ENCODE measurements at places on chromosomes 1 and 21.

- DNase-seq, result no peak
Observed at GRCh38 chr1:51960262-51960661, 30.2 kb downstream of the RAB3B start.

- no peak for DNase-seq
Observed at GRCh38 chr1:8988618-8988967, 37.6 kb downstream of the SLC2A7 start.

GRCh38 chr1:236181059-236181458, 38.7 kb downstream of the GPR137B start:
- DNase-seq, result no peak

GRCh38 chr1:162970021-162970420, 99.1 kb upstream of the RGS4 start:
- DNase-seq, result no peak

- DNase-seq, result no peak
Observed at GRCh38 chr1:184801503-184801902, 46.8 kb upstream of the EDEM3 start.

DNA sequence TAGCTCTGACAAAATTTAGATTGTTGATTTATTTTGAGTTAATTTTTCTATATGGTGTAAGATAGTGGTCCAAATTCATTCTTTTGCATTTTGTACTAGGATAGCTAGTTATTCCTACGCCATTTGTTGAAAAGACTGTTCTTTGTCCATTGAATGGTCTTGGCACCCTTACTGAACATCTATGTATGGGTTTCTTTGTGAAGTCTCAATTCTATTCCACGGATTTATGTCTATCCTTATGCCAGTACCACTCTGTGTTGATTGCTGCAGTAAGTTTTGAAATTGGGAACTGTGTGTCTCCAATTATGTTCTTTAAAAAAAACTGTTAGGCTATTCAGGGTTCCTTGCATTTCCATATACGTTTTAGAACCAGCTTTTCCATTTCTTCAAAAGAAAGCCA, 145.7 kb downstream of the ZNF644 start:
- no peak for DNase-seq

GRCh38 chr1:155253208-155253607, 2.1 kb downstream of the ENTREP3 start:
- no peak for DNase-seq

- no peak for DNase-seq
Observed at GRCh38 chr1:18018366-18018765, 89.2 kb upstream of the IGSF21 start.

DNA sequence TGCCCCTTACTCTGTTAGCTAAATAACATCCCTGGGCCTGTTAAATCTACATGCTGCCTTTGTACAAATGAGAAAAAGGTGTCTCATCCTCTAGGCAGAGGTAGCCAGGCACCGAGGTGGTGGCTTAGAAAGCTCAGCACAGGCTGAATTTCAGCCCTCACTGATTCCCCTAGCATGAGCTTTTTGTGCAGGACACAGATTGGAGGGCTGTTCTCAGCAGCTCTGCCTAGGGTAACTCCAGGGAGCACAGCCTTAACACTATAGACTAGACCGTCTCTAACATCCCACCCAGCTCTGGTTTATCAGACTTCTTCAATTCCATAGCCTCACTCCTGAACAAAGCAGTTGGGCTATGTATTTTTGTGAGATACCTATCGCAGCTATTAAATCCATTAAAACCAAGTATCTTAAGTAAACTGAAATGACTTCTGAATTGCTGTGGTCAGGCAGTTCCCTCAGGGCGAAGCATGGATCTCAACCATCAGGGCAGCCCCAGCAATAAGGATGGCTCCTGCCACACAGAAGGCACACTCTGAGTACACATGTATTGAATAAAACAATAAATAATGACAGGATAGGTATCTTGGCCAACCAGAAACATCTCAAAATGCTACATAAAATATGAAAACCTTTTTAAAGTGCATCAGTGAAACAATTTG, 14.8 kb downstream of the S100A6 start:
- DNase-seq, result no peak

- DNase-seq, result no peak
Observed at GRCh38 chr1:65108025-65108642, 39.9 kb upstream of the AK4 start.

DNA sequence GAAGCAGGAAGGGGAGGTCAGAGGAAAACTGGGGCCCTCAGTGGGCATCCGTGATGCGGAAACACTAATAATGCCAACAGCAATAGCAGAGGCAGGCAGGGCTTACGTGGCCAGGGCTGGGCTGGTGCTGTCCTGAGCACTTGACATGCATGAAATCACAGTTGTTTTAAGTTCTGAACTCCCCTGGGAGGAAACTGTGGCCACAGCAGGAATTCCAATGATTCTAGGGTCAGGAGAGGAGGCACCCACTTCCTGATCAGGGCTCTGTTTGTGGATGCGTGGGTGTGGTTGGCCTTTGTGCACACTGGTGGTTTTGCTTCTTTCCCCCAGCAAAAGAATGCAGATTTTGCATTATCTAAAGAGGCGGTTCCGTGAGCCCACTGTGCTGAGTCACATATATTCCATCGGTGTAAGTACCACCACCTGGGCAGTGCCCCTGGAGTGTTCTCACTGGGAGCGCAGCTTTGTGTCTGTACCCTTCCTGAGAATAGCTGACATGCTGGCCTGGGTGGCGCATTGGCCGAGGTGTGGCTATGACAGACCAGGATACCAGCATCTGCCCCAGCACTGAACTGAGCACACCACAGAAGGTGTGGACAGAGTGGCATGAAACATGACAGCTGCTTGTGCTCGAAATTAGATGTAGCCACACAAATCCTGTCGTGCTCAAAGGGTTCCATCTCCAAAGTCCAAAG, 71.0 kb downstream of the PDE9A start:
- DNase-seq, result no peak

- no peak for DNase-seq
Observed at GRCh38 chr1:178871551-178872320, 859 bp upstream of the ANGPTL1 start.

DNA sequence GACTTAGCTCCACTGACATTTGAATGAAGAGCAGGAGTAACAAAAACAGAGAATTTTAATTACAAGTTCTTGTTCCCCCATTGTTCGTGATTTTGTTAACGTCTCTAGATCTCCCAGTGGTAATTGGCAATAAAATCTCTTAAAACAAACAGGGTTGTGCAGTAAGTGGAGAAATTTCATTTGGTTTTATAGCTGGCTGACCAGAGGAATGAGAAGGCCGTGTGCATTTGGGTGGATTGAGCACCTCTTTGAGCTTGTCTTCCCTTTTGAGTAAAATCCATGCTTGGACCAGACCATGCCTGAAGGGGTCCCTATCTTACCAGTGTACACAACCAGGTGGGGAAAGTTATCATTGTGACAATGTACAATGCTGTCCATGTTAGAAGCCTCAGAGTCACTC, 137.8 kb downstream of the HIVEP3 start:
- no peak for DNase-seq

DNA sequence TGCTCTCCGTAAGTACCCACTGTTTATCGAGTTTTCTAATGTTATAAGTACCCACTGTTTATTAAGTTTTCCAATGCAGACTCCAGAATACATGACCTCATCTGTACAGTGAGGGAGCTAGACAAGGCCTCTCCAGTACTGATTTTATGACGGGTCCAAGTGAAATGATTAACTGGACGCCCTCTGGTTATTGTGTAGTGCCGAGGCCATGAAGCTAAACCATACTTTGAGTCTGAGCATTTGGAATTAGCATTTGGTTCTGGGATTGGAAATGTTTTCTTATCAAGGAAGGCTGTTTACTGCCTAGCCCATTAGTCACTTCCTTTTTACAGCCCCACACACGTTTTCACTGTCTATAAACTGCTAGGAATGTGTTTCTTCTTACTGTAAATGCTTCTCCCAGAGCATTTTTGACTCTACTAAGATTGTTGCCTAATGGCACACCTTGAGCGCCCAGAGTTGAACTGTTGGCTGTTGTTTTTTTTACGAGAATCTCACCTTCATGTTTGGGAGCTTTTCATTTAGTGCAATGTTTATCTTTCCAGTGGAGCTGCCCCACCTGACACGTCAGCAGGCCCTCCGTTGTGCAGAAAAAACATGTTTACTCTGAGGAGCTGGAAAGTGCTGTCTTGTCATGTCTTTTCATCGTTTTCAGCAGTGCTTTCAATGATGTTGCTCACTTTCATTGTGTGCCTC, 26.9 kb downstream of the SPATA46 start:
- DNase-seq, result no peak

GRCh38 chr1:115840605-115841460, at the start of gene NHLH2:
NHLH2 (minus strand) TSS chr1:115841126; CDS start chr1:115838372, 2,754 bp downstream.
- peak; percentile 7 for DNase-seq

DNA sequence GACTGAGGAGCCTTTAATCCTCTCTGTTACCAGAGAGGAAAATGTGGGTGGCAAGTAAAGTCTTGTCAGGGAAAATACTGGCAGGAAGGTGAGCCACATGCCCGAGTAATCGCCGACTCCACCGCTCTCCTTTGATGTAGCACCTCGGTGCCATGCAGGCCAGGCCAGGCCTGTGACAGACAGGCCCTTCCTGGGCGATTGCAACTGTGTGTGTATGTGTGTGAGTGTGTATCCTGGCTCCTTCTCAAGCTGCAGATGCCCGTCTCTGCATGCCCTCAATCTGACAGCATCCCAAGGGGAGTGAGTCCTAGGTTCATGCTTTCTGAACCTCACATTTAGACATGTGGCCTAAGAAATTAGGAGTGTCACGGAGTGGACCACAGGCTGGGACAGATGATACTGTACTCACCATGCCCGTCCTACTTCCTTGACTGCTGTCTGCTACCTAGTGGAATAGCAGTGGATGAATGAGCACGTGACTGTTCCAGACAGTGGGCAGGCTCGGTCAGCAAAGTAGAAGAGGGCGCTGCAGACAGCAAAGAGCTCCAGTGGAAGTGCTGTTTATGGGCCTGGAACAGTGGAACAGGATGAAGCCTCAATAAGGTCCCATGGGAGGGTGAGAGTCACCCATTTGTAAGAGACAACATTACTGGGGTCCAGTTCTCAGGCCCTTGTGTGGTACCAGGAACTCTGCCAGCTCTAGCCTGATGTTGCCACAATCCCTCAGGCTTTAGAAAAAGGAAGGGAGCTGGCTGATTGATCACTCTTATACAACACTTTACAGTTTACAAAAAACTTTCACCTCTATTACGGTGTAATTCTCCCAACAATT, 25.3 kb downstream of the SERTAD4 start:
- DNase-seq, result no peak

DNA sequence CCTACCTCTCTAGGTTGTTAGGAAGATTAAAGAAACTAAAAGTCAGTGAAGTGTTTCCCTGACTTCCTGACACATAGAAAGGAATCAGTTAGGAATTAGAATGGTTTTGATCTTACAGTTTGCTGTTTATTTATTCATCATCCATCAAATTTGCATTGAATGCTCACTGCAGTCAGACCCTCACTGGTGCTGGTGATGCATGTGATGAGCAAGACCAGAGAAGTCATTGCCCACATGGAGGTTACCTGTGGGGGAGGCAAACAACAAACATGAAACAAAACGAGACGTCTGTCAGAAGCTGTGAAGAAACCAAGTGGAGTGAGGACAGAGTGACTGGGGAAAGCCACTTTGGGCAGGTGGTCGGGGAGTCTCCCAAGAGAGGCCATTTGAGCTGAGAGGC, 6.4 kb downstream of the CTPS1 start:
- DNase-seq, result no peak

DNA sequence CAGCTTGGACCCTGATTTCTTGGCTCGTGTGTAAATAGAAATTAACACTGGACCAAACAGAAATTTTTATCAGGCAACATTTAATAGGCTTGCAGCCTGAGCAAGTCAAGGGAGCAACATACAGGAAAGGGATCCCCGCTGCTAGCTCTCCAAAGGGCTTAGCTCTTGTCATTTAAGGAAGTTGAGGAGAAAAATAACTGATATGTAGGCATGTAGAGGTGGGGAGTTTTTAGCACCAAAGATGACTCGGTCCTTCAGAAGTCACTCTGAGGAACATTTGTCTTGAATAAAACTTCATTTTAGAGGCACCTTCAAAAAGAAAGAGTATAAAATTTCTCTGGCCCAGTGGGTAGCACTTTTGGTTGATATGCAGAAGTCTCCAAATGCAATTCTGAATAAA, 27.1 kb downstream of the GBP2 start:
- no peak for DNase-seq

- DNase-seq, result no peak
Observed at GRCh38 chr1:230487773-230488428, 61.8 kb upstream of the PGBD5 start.

DNA sequence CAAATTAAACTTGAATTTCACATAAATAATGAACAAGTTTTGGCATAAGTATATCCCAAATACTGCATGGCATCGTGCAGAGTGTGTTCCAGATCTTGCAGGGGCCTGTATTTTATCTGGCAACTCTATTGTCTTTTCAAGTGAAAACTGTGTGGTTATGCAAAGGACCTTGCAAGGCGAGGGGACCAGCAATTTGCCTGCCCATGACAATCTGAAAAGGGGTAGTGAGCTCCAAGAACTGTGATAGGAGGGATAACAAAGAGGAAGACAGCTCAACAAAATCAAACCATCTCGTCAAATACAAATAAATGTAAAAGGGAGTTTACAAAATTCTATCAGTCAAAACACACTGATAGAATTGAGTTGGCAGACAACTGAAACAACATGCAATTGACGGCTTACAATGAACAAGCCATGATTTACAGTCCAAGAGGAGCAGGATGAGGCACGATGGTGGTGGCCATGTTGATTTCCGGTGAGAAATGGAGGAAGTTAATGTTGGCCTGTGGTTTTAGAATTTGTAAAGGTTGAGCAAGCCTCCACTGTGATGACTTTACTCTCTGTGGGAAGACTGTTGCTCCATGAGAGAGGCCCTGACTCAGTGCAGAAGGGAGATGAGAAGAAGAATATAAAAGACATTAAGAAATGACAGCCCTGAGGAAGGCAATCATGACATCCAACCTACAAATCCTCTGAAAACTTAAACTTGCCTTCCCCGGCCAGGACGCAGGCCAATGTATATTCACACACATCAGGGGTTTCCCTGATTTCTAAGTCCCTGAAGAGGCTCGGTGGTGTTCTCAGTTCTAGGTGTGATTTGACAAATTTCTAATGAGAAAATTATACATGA, 132.2 kb downstream of the ADSS2 start:
- DNase-seq, result peak; percentile 83

GRCh38 chr1:44289530-44289929, 65.5 kb downstream of the ERI3 start:
- DNase-seq, result no peak

DNA sequence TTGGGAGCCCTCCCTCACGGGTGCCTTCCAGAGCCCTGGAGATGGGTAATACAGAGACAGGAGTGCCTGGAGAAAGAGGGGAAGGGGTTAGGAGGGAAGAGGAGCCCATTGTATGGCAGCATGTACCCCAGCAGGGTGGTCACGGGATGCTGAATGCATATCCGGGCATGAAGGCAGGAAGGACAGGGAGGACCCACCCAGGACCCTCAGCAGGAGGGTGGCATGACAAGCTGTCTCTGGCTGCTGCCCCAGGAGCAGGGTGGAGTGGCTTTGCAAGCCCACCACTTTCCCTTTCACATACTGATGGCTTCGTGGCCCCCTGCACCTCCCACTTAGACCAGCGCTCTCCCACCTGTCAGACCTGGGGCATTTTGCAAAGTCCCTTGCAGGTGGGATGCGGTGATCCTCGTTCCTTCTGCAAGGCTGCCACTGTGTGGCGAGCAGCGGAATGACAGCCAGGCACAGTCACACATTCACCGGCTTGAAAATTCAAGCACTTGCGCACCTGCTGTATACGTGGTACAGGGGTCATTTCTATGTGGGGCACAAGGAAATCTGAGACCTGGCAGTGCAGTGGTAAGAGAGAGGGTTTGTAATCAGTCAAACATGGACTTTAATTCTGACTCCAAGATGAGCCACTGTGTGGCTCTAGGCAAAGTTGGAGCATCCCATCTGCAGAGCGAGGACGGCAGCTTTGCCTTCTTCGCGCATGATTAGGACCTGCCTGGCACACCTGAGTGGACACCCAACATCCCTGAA, 53.2 kb upstream of the TMEM51 start:
- DNase-seq, result peak; percentile 76

All from common myeloid progenitor, CD34-positive (primary cell).